Suppressor macrophage treated with lipopolysaccharide for 4 hours (primary cell): ENCODE measurements at places on chromosomes 2 and 18.

GRCh38 chr2:213221957-213222356, 62.3 kb upstream of the SPAG16 start:
- no peak for DNase-seq

- DNase-seq: no peak
These were observed 9.4 kb upstream of the MOB1A start for GRCh38 chr2:74188018-74188601.

- DNase-seq: no peak
These were observed 7.4 kb upstream of the GPR75 start for GRCh38 chr2:53867169-53867568.

DNA sequence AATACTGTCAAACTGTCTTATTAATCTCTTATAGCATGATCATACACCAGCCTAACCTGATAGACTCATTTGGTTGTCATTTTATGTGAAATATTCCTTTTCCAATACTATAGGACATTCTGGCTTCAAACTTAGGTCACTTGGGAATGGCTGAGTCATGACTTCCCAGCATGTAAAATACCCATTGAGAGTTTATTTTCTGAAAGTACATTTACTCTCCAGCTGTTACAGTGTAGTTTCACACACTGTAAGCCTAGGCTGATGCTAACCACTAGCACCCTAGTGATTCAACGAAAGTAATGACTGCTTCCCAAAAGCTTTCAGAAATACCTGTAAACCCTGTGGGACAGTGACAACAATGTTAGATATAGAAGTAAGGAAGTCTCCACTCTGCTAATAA, 93.8 kb downstream of the FIGN start:
- no peak for DNase-seq

DNA sequence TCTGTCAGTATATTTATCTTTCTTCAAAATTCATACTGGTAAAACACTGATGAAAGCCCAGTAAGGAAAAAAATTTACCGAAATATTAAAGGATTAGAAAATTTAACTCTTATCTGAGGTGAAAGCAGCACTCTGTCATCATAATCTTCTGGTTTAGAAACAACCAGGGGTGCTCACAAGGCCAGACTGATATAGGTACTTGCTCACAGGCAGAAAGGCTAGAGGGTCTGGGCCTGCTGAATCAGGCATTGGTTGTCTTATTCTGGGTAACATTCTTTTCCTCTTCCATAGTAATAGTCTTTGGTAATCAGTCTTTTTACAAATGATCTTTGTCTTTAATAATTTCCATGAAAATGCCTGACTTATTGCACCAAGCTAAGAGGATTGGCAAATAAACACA, 221.4 kb upstream of the TFPI start:
- DNase-seq: no peak
